ENCODE measurements at places on chromosomes 5 and 9. TPM values are rescaled to one million over a fixed set of nuclear protein-coding genes. Genes with fewer than 3 reads are reported as not detected.

The IL5 gene
- not detected for total RNA-seq

The BRINP1 gene
- 0.34 TPM for total RNA-seq

The ATP10B gene
- 0.15 TPM for total RNA-seq

DNA sequence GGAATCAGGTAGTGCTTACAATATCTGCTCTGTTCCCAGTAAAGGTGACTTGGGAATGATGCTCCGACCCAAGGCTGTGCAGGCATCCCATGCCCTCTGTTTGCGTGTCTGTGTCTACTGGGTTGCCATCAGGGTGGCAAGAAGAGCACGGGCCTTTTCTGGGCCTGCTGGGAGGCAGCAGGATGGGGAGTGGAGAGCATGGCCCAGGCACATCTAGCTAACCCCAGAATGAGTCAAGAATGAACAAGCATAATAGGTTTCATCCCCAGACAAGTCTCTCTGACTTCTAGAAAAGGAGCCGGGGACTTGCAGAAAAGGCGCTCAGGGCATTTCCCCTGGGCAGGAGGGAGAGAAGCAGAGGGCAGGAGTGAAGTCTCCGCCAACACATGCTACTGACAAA is 260.4 kb downstream of the IRX1 start:
- H3K4me3 ChIP-seq: no peak overlapping the region
- H3K27ac ChIP-seq: no peak overlapping the region
- no peaks in the 10 kb centered on the region for H3K4me1 ChIP-seq

- H3K36me3 ChIP-seq: no peaks in the 10 kb centered on the region
- H3K4me3 ChIP-seq: no peak overlapping the region
- H3K27me3 ChIP-seq: no peaks in the 10 kb centered on the region
- H3K27ac ChIP-seq: no peak overlapping the region
- H3K4me1 ChIP-seq: no peaks in the 10 kb centered on the region
- DNase-seq: no peak
These were observed 237.2 kb upstream of the CTNND2 start for GRCh38 chr5:12141496-12141895.

Measured in upper lobe of left lung (tissue), 6 donors.